ENCODE measurements at places on chromosomes 1 and 21.

- no peak for DNase-seq
These were observed 316.9 kb upstream of the ADGRL4 start for GRCh38 chr1:79323239-79324025.

DNA sequence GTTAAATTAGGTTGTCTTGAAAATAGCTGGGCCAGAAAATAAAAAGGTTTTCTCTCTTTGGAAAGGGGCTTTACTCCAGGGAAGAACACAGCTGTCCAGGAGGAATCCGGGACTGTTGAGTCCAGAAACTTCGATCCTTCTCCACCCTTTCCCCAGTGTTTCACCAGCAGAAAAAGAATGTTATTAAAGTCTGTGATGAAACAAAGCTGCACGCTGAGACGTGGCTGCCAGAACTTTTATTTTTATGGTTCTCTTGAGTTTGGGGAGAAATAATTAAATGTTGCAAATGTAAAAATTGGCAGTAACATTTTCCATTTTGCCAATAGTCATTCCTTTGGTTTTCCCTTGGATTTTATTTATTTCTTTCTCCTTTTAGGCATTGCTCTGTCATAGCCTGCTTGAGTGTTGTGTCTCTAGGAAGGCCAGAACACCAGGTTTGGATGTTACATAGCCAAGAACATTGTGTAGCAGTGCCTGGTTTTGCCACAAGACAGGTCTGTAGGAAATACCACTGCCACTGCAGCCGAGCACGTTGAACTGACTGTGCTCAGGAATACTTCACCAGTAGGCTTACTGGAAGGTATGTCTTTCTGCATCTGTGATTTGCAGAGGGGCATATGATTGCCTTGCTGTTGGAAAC, 87.4 kb downstream of the ROR1 start:
- no peak for DNase-seq

GRCh38 chr1:42420911-42421585, 34.8 kb downstream of the ZMYND12 start:
- peak; percentile 30 for DNase-seq

GRCh38 chr1:99647490-99647889, 1.6 kb downstream of the PALMD start:
- no peak for DNase-seq

DNA sequence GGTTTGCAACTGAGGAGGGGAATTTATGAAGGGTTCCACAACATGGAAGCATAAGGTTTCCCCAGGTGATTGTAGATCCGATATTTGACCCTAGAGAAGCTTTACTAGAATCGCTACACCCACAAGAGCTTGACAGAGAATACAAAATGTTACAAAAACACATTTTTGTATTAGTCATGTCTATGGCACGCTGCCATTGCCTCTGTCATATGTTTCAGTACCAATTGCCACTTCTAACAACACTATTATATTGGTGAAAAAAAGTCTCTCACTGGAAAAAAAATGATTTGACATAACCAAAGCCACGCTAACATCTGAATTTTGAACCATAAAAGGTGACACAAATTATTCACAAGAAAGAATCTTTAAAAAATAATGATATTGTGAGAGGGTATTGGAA, 214.5 kb downstream of the KCNT2 start:
- DNase-seq = no peak

GRCh38 chr1:198699167-198700015, 60.6 kb downstream of the PTPRC start:
- DNase-seq = peak; percentile 72

DNA sequence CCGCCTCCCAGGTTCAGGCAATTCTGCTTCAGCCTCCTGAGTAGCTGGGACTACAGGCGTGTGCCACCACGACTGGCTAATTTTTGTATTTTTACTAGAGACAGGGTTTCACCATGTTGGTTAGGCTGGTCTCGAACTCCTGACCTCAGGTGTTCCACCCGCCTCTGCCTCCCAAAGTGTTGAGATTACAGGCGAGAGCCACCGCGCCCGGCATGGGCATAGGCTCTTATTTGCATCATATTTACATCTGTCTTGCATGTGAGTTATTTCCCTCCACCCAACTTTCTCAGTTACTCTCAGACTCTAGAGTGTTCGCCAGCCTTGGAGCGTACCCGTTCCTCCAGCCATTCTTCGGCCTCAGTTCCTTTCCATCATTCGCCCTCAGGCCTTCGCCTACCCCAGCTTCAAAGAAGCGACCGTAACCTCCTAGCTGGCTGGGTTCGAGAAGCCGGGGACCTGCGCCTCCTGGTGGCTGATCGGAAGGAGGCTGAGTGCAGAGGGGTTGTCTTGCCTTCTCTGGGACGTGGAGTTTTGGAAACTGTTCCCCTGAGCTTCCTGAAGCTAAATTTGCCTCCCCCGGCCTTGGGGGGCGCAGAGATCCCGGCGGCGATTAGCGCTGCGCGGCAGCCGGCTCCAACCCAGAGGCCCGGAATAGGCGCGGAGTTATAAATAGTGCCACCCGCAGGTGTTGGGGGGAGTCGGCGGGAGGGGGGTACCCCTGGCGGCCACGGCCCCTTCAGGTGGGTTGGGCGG, 3.6 kb upstream of the ZBTB7B start:
- DNase-seq = peak; percentile 82

GRCh38 chr1:36751525-36751924, 268.8 kb upstream of the CSF3R start:
- no peak for DNase-seq

DNA sequence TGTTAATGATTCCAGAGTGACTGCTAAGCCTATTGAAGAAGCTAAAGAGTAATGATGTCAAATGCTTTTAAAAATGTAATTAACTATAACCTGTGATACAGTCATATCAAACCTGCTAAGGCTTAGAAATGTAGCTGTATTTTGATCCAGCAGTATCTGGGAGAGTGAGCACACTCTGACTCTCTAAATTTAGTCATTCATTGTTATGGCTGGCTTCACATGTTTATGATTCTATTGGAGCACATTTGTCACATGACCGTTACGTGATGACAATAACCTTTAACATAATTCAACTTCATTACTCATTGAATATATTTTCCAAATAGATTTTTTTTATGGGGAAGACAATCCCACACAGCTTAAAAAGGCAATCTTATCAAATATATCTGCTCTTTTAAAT, 587.1 kb downstream of the LMO4 start:
- no peak for DNase-seq

GRCh38 chr1:17635811-17636210, 96.3 kb downstream of the ARHGEF10L start:
- no peak for DNase-seq

- DNase-seq = no peak
These were observed 570 bp upstream of the VASH2 start for GRCh38 chr1:212949771-212950170.

GRCh38 chr1:37767488-37767887, 2.6 kb upstream of the EPHA10 start:
- no peak for DNase-seq

DNA sequence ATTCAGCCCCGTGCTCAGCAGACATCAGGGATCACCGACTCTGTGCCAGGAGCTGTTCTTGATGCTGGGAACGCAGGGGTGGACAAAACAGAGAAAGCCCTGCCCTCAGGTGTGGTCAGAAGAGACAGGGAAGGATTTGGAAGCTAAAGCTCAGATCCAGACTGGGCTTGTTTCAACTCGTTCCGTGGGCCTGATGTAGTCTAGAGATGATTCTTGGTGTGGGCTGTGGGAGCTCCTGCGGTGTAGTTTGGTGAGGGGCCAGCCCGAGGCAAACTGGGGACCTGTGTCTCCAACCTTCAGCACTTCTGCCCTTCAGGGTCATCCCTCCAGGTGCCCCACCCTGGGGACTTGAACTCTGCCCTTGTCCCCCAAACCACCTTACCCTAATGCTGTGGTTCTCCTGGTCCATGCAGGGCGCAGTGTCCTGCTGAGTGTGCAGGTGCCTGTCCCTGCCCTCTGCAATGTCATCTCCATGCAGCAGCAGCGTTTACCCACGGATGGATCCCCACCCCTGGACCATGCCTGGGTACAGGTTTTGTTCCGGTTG, 17.3 kb upstream of the ABCG1 start:
- DNase-seq = no peak

DNA sequence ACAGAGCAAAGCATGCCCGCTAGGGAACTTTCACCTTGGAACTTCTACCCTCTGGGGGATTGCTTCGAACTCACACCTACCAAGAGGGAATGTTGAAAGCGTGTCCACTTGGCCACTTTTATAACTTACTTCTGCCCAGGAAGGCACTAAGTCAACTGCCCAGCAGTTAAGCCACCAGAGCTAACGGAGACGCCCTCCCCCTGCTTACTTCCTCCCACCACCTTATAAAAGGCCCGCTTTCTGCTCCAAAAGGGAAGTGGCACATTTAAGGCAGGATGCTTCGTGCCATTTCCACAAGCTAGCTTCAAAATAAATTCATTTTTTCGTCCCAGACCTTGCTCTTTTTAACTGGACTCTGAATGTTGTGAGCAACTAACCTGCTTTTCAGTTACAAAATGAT, 3.2 kb upstream of the AK2 start:
- no peak for DNase-seq

DNA sequence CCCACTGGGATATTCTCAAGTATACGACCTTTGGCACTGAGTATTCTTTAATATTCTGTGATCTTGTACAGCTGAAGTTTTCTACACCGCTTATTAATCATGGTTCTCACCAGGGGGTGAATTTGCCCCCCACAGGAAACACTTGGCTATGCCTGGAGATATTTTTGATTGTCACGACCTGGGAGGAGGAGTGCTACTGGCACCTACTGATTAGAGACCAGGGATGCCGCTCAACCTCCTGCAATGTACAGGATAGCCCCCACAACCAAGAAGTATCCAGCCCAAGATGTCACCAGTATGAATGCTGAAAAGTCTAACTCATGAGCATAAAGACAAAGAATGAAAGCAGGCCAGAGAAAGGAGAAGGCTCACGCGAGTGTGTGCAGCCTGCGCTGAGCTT, 13.7 kb downstream of the REG4 start:
- no peak for DNase-seq

DNA sequence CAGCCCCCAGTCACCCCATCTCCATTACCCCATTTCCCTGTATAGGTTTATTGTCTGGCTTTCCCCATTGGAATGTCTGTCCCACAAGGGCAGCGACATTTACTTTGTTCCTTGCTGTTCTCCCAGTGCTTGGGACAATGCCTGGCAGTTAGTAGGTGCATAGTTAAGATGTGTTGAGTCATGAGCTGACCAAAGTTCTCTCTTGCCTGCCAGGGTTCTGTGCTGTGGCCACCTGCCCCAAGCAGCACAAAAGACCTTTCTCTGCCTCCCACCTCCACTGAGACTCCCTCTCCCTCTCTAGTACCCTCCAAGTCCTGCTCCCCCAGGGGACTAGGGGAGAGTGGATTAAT, 40.0 kb downstream of the TMCO4 start:
- no peak for DNase-seq

DNA sequence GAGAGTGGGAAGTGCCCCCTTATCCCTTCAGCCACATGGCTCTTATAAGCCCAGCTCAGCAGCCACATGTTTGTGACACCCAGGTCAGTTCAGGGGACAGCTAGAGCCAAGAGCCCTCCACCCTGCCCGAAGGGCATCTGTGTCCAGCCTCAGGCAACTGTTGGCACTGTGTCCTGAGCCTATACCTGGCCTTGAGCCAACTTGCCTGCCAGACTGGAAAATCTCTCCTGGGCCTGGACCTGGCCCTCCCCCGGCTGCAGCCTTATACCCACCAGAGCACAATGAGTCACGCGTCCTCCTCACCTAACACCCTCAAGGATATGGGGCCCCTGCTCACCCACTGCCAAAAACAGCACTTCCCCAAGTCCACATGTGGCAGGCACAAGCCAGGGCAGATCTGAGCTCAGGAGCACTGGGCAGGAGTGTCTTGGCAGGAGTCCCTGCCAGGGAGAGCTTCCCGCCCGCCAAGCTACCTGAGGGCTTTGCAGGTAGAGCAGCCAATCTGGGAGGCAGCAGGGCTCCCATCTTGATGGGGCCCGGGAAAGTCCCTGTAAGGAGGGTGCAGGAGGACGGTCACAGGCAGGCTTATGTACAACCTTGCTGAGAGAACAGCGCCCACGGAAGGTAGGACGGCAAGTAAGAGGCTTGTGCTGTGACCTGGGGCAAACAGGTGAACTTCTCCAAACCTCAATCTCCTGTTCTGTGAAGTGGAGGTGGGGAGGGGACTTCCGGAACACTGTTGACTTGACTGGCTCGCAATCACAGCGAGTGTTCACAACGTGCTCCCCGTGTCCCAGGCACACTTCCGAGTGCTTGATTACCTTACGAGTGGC, 19.8 kb upstream of the HSPG2 start:
- no peak for DNase-seq

DNA sequence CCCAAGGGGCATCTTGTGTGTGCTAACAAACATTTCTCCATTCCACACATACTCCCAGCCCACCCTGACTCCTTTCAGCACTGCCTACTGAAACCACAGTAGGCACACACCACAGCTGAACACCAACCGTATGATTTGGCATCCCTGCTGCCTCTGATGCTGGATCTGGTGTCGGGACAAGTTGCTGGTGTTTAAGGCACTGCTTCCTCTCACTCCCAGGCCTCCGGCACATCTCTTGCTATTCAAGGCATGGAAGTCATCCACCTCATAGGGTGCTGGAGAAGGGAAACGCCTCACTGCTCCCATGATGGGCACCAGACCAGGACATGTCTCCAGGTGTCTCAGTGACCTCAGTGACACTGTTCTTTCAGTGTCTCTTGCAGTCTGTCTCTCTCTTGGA, 2.4 kb upstream of the ITLN2 start:
- DNase-seq = no peak

DNA sequence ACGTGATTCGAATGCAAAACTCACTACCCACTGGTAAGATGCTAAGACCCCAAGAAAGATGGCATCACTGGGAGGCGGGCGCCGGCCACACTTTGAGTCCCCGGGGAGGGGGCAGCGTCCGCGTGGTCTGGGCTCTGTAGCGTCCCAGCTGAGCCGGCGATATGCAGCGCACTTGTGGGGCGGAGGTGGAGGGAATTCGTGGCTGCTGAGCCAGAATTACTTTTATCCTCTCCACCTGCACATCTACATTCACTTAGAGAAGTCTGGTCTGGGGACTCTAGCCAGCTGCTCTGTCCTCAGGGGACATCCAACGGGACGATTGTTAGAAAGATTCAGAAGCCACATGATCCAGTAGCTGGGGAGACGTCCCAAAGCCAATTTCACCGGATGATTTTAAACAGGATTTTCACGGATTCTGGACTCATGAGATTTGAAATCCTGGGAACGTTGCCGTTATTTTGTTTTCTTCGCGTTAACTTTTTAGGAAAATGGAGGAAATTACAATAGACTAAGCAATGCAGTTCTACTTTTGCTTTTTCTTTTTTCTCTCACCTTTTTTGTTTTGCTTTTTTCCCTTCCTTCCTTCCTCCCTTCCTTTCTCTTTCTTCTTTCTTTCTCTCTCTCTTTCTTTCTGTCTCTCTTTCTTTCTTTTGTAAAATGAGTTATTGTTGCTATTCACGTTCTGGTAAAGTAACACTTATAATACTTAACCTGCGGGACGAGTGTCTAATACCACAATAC, 1.3 kb downstream of the JAM2 start:
- peak; percentile 62 for DNase-seq

- DNase-seq = no peak
These were observed 86.4 kb upstream of the LYST start for GRCh38 chr1:235952950-235953615.

DNA sequence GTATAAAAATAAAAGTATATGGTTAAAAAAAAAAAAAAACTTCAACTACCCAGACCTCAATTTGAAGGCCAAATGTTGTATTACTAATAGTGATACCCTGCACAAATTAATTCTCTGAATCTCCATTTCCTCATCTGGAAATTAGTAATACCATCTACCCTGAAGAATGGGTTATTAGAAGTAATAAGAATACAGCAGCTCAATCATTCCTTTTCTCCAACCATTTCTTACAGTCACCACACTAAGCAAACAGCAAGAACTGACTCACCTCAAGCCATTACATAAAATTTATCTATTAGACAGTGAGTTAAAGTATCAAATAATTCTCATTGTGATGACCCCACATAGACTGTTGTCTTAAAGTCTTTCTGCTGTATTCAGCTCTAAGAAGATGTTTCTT, 39.6 kb downstream of the RERE start:
- no peak for DNase-seq
